ENCODE measurements at places on chromosomes 1 and 21.

- H3K36me3 ChIP-seq = peaks cover 6% of the 10 kb centered on the region
- peaks cover 30% of the 10 kb centered on the region for H3K4me1 ChIP-seq
- no peak for DNase-seq
- H3K4me3 ChIP-seq = no peak overlapping the region
These were observed 27.2 kb upstream of the SRP9 start for GRCh38 chr1:225750420-225750819.

DNA sequence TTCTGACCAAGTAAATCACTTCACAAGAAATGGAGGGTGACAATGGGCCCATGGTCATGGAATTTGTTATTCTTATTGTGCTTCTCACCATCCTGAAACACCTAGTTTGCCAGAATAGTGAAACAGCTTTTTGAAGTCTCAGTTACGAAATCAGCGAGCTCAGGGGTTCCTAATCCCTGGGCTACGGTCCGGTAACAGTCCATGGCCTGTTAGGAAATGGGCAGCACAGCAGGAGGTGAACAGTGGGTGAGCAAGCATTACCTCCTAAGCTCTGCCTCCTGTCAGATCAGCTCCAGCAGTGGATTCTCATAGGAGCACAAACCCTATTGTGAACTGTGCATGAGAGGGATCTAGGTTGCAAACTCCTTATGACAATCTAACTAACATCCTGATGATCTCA is 1356.3 kb downstream of the KCNT2 start:
- no peak overlapping the region for H3K4me3 ChIP-seq
- H3K27me3 ChIP-seq = no peaks in the 10 kb centered on the region
- no peak overlapping the region for H3K27ac ChIP-seq
- no peaks in the 10 kb centered on the region for H3K4me1 ChIP-seq
- DNase-seq = no peak
- H3K36me3 ChIP-seq = no peaks in the 10 kb centered on the region

DNA sequence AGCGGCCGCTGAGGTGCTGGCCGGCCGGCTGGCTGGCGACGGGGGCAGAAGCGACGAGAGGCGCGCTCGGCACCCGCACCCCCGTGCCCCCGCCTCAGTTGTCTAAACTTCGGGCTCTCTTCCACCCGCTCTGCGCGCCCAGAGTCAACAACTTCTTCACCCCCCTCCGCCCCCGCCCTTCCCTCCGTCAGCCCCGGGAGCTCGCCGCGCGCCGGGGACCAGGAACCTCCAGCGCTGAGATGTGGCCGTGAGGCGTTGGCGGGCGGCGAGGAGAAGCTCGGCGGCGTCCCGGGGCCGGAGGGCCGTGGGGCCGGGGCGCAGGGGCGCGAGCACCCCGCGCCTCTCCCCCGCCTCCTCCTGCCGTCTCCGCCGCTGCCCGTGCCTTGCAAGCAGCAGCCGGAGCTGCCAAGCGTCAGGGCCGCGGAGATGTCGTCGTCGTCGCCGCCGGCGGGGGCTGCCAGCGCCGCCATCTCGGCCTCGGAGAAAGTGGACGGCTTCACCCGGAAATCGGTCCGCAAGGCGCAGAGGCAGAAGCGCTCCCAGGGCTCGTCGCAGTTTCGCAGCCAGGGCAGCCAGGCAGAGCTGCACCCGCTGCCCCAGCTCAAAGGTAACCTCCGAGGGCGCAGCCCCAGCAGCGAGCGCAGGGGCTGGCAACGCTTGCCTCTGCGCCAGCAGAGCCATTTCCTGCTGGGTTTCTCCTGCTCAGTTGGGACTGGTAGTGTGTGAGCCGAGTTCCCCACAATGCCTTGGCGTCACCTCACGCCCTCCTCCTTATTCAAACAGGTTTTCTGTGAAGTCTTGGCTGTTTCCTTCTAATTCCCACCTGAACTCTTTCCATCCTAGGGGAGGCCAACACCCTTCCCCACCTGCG is 710 bp downstream of the PPP2R5A start:
- H3K4me1 ChIP-seq = peaks cover 28% of the 10 kb centered on the region
- DNase-seq = peak; percentile 62
- H3K27ac ChIP-seq = peak overlapping the region; percentile 94
- peak overlapping the region; percentile 79 for H3K4me3 ChIP-seq
- no peaks in the 10 kb centered on the region for H3K27me3 ChIP-seq

- no peaks in the 10 kb centered on the region for H3K36me3 ChIP-seq
- H3K4me1 ChIP-seq = no peaks in the 10 kb centered on the region
- DNase-seq = no peak
- H3K27ac ChIP-seq = no peak overlapping the region
- H3K27me3 ChIP-seq = no peaks in the 10 kb centered on the region
These were observed 23.6 kb upstream of the SPSB1 start for GRCh38 chr1:9269078-9269501.

- no peaks in the 10 kb centered on the region for H3K4me1 ChIP-seq
- peaks cover 91% of the 10 kb centered on the region for H3K27me3 ChIP-seq
- DNase-seq = no peak
- no peak overlapping the region for H3K27ac ChIP-seq
- no peaks in the 10 kb centered on the region for H3K36me3 ChIP-seq
These were observed 186.6 kb downstream of the GRIK3 start for GRCh38 chr1:36847761-36848160.

GRCh38 chr1:156319664-156320063 is 18.4 kb downstream of the CCT3 start:
- H3K4me3 ChIP-seq = no peak overlapping the region
- no peaks in the 10 kb centered on the region for H3K4me1 ChIP-seq
- H3K27ac ChIP-seq = no peak overlapping the region
- H3K27me3 ChIP-seq = no peaks in the 10 kb centered on the region
- DNase-seq = peak; percentile 39
- H3K36me3 ChIP-seq = peaks cover 92% of the 10 kb centered on the region

DNA sequence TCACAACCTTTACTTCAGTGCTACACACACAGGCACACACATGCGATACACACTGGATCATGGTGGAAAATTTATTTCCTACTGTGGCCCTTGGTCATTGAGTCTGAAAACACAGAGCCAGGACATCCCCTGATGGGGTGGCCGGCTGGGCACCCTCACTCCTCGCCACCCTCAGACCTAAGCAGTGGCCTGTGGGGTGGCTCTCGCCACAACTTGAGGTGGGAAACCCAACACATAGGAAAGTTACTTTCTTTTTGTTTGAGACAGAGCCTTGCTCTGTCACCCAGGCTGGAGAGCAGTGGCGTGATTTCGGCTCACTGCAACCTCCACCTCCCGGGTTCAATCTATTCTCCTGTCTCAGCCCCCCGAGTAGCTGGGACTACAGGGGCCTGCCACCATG is 19.4 kb downstream of the CRYAA start:
- peaks cover 22% of the 10 kb centered on the region for H3K27me3 ChIP-seq
- H3K36me3 ChIP-seq = peaks cover 6% of the 10 kb centered on the region
- H3K27ac ChIP-seq = no peak overlapping the region
- peaks cover 8% of the 10 kb centered on the region for H3K4me1 ChIP-seq

DNA sequence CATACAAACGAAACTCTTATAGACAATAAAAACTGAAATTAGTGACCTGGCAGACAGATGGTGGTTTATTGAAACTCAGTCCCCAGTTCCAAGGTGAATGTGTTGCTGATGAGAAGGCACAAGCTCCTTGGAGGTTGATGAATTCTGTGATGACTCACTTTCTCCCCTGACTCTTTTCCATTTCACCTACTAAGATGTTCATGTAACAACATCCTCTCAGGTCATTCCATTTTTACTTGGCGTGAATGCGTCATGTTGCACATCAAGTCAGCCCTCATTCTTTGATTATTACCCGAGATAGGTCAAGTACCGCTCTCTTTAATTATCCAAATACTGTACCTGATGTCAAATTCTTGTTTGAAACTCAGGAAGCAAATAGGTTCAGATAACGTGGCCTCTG is 10.1 kb upstream of the IL10RB start:
- H3K4me3 ChIP-seq = no peak overlapping the region
- H3K36me3 ChIP-seq = peaks cover 17% of the 10 kb centered on the region

DNA sequence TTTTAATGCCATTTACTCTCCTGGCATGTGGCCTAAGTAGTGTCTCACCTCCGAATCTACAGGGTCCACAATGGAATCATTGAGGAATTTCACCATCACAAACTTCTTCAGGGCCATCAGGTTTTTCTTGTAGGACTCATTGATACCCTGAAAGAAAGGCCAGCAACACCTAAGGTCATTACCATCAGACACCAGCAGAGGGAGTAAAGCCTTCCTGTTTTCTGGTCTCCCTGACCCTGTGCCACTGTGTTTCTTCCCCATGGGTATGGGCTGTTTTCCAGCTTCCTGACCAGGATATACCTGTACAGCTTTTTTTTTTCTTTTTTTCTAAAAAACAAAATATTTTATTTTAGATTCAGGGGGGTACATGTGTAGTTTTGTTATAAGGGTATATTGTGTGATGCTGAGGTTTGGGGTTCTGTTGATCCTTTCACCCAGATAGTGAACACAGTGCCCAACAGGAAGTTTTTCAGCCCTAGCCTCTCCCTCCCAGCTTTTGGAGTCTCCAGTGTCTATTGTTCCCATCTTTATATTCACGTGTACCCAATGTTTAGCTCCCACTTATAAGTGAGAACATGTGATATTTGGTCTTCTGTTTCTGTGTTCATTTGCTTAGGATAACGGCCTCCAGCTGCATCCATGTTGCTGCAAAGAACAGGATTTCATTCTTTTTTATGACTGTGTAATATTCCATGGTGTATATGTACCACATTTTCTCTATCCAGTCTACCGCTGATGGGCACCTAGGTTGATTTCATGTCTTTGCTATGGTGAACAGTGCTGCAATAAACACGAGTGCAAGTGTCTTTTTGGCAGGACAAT is 18.3 kb downstream of the PPT1 start:
- no peaks in the 10 kb centered on the region for H3K27me3 ChIP-seq
- H3K4me3 ChIP-seq = no peak overlapping the region
- no peaks in the 10 kb centered on the region for H3K4me1 ChIP-seq

- no peak for DNase-seq
- H3K27me3 ChIP-seq = peaks cover 36% of the 10 kb centered on the region
- H3K36me3 ChIP-seq = peaks cover 16% of the 10 kb centered on the region
- H3K27ac ChIP-seq = peak overlapping the region; percentile 84
- no peak overlapping the region for H3K4me3 ChIP-seq
- H3K4me1 ChIP-seq = peaks cover 33% of the 10 kb centered on the region
These were observed 14.3 kb upstream of the S100A11 start for GRCh38 chr1:152050886-152051675.

- peaks cover 16% of the 10 kb centered on the region for H3K4me1 ChIP-seq
- H3K27ac ChIP-seq = no peak overlapping the region
- no peaks in the 10 kb centered on the region for H3K27me3 ChIP-seq
- no peaks in the 10 kb centered on the region for H3K36me3 ChIP-seq
These were observed 6.4 kb downstream of the MYOM3 start for GRCh38 chr1:24105368-24106160.

GRCh38 chr21:31983554-31983953 is 110.7 kb downstream of the HUNK start:
- no peak overlapping the region for H3K27ac ChIP-seq
- DNase-seq = no peak
- H3K4me1 ChIP-seq = no peaks in the 10 kb centered on the region
- H3K36me3 ChIP-seq = peaks cover 5% of the 10 kb centered on the region
- H3K27me3 ChIP-seq = no peaks in the 10 kb centered on the region
- no peak overlapping the region for H3K4me3 ChIP-seq

DNA sequence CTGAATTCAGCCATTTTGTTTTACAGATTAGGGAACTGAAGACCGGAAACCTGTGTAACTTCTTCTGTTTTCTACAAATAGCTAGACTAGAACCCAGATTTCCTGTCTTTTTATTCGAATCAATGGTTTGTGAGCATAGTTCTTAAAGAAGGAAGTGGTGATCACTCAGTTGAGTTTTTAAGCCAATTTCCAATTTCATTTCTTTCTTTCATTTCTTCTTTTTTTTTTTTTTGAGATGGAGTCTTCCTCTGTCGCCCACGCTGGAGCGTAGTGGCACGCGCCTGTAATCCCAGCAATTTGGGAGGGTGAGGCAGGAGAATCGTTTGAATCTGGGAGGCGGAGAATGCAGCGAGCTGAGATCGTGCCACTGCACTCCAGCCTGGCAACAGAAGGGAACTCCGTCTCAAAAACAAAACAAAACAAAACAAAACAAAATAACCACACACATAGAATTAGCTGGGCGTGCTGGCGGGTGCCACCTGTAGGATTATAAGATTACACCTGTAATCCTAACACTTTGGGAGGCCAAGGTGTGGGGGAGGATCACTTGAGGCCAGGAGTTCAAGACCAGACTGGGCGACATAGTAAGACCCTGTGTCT is 3.0 kb upstream of the MDM4 start:
- peaks cover 22% of the 10 kb centered on the region for H3K36me3 ChIP-seq
- H3K27ac ChIP-seq = no peak overlapping the region
- no peak overlapping the region for H3K4me3 ChIP-seq

DNA sequence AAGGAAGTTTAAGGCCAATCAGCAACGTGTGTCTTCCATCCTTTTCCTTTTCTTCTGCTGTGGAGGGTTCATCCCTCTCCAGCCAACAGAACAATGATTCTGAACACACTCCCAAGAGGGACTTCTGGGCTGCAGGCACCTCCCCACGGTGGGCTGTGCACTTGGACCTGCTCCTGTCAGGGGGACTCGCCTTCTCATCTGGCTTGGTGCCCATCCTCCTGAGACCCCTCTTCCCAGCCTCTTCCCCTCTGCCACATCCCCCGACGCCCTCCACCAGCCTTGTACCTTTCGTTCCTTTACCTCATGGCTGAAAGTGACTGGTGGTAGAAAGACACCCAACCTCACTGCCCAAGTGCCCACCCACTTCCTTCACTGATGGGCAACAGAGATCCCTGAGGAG is 26.0 kb upstream of the SLAMF9 start:
- DNase-seq = no peak
- H3K27ac ChIP-seq = no peak overlapping the region

- H3K4me1 ChIP-seq = peaks cover 20% of the 10 kb centered on the region
- no peak overlapping the region for H3K4me3 ChIP-seq
- H3K27ac ChIP-seq = no peak overlapping the region
- DNase-seq = no peak
- H3K27me3 ChIP-seq = no peaks in the 10 kb centered on the region
These were observed 148.1 kb downstream of the EIF4G3 start for GRCh38 chr1:21028520-21029145.

- H3K27me3 ChIP-seq = no peaks in the 10 kb centered on the region
- no peak overlapping the region for H3K27ac ChIP-seq
- peaks cover 47% of the 10 kb centered on the region for H3K4me1 ChIP-seq
- H3K4me3 ChIP-seq = no peak overlapping the region
- H3K36me3 ChIP-seq = peaks cover 30% of the 10 kb centered on the region
These were observed 995 bp downstream of the CACYBP start for GRCh38 chr1:175000697-175001187.

GRCh38 chr1:175530622-175531375 is 212.6 kb downstream of the TNR start:
- no peak for DNase-seq
- no peak overlapping the region for H3K27ac ChIP-seq
- peaks cover 57% of the 10 kb centered on the region for H3K27me3 ChIP-seq
- no peaks in the 10 kb centered on the region for H3K36me3 ChIP-seq
- H3K4me3 ChIP-seq = no peak overlapping the region
- no peaks in the 10 kb centered on the region for H3K4me1 ChIP-seq

- peaks cover 38% of the 10 kb centered on the region for H3K27me3 ChIP-seq
- H3K4me3 ChIP-seq = no peak overlapping the region
- H3K4me1 ChIP-seq = no peaks in the 10 kb centered on the region
- no peak overlapping the region for H3K27ac ChIP-seq
These were observed 12.3 kb upstream of the DMBX1 start for GRCh38 chr1:46477153-46477929.

Measured in Calu3 (cell line).